Activated T-helper 1 cell treated with anti-CD3 and anti-CD28 coated beads, Interleukin-12 subunit alpha, Interleukin-12 subunit beta, Interleukin-2, Interleukin-4 antibody, amounts not matched to agents 30 ng/mL and 10 ng/mL and 1 ng/mL, durations not matched to agents 14 hours and 24 hours and 36 hours (primary cell): ENCODE measurements at places on chromosomes 16 and 17.
A peak's percentile ranks its signal among the peaks of the same experiment; 100 is the strongest.

- DNase-seq: no peak
These were observed 127.3 kb downstream of the KATNIP start for GRCh38 chr16:27677263-27677662.

DNA sequence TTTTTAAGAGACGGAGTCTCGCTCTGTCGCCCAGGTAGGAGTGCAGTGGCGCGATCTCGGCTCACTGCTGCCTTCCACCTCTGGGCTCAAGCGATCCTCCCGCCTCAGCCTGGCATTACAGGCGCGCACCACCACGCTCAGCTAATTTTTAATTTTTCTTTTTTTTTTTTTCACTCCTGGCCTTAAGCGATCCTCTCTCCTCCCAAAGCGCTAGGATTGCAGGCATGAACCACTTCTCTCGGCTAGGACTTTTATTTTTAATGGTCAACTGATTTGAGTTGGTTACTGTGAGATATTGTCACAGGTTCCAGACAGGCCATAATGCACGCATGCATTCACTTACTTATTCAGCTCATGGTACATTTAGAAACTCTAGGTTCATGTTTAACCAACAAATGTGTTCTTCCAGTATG lies 888 bp downstream of the PIGW start:
- DNase-seq: no peak

DNA sequence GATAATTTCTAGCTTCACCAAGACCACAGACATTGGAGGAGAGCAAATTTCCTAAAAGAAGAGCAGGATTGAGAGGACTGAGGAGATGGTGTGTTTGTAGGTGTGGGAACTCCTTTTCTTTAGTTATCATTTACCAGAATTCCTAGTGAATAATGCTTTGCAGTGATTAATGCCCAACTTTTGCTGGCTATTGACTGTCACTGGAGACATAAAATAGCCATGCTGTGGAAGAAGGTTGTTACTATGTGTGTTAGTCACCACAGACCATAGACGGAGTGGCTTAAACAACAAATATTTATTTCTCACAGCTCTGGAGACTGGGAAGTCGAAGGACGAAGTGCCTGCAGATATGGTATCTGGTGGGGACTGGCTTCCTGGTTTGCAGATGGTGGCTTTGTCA lies 179.1 kb downstream of the SHISA9 start:
- DNase-seq: no peak

- no peak for DNase-seq
These were observed 4.2 kb upstream of the MRPL28 start for GRCh38 chr16:374616-374926.

DNA sequence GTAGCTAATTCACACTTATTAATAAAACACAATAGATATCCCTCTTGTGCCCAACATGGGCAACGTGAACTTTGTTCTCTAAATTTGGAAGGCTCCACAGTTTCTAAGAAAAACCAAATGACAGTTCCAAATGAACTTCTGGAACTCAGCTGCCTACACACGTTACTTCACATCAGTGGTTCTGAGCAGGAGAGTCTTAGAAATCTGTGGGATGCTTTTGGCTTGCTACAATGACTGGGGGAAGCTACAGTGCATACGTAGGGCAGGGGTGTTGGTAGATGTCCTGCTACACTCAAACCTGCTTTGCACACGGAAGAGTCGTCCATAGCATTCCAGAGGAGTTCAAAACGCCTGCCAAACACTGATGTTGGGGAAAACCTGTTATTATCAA lies 8.0 kb downstream of the TXNDC11 start:
- no peak for DNase-seq

GRCh38 chr17:2837147-2837561 lies 40.9 kb downstream of the RAP1GAP2 start:
- no peak for DNase-seq

DNA sequence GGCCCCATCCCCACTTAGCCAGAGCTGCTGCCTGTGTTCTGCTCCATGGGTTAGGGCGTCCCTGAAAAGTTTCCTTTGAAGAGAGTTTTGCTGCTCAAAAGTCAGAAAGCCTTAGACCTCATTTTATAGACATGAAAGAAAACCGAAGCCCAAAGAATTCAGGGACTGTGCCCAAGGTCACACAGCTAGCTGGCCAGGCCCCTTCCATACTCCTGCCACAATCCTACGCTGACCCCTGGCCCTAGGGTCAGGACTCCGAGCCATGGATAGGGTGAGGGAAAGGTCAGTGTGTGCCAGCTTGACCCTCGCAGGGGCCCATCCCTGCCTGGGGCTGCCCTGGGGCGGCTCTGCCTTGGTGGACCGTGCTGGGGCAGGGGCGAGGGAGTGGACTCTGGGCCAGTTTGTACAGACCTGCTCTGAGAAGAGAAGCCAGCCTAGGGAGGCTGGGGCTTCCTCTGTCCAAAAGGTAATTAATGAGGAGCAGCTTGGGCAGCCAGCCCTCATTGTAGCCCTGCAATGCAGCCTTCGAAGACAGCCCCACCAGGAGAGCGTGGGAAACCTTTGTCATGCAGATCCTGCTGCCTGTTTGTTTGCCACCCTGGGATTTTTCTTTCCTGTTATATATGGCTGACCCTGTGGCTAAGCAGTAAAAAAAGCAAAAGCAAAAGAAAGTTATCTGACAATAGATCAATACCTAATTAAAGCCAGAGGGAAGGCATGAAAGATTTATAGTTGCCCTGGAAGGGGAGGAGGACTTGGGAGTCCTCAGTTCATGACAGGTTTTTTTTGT lies 37.4 kb downstream of the RHBDL3 start:
- DNase-seq: no peak

DNA sequence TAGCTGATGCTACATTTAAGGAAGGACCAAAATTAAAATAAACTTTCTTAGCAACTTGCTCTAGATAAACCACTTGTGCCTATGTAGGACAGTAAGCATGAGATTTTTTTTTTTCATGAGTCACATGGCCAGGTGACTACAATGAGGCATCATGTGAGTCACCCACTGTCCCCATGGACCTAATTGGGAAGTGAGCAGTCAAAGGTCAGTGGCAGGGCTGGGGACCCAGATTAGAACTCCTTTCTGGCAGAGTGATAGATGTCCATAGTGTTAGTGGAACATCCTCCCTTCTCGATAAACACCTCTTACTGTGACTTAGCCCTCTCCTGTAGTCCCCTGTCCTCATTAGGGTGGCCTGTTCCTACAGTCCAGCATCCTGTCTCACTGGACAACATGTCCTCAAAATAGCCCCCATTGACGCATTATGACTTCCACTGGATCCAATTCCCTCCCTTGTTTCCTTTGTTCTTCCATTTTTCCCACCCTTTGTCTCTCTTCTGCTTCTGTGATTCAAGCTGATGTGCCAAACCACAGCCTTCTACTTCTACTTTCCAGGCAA lies 12.4 kb downstream of the ITGB3 start:
- no peak for DNase-seq

DNA sequence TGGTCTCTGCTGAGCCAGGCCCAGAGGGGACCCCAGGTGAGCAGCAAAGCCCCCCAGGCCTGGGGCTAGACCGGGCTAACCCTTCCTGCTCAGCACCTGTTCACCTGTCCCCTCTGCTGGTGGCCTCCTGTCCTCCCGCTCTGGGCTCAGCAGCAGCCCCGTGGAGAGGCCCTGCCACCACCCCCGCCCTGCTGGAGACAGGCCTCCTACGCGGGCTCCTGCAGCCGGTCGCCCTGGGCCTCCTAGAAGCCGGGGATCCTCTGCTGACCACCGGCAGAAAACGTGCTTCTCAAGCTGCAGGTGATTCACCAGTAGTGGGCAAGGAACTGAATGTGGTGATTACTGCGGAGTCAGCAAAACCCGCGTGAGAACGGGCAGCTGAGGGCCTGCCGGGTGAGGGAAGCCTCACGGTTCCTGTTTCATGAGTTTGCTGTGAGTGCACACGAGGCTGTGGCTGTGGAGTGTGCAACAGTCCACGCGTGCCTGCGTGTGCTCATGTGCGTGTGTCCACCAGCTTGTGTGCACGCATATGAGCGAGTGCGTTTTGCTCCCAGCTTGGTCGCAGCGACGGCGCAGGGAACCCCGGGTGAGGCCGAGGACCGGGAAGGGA lies 792 bp downstream of the SECTM1 start:
- DNase-seq: no peak

DNA sequence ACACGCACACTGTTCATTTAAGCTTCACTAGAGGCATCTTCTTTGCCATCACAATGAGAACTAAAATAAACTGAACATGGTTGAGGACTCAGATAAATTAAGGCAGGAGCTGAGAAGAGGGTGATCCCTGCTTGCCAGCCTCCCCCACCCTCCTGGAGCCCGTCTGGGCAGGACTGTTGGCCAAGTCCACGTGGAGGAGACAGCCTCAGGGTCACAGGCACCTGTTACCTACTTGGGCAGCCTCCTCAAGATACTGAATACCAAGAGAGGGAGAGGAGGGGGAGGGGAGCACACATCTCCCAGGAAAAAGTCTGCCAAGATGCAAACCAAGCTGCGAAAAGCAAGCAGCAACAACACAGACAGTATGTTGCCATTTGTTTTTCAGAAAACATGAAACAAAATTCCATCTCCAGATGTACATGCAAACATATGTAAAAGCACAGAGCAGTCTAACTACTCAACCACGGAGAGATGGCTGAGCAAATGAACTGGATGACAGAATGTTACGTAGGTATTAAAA lies 67.4 kb downstream of the SLC39A11 start:
- DNase-seq: no peak

GRCh38 chr16:56643080-56643778 lies 4.8 kb downstream of the MT1A start:
- DNase-seq: peak; percentile 75
